Stimulated activated CD4-positive, alpha-beta T cell treated with anti-CD3 and anti-CD28 coated beads, Interleukin-1b, Interleukin-23, amount 100 ng/mL, for 1 hour (primary cell): ENCODE measurements at places on chromosomes 1 and 21.

GRCh38 chr1:156385534-156386031, 16.6 kb downstream of the RHBG start:
- DNase-seq = peak; percentile 55

DNA sequence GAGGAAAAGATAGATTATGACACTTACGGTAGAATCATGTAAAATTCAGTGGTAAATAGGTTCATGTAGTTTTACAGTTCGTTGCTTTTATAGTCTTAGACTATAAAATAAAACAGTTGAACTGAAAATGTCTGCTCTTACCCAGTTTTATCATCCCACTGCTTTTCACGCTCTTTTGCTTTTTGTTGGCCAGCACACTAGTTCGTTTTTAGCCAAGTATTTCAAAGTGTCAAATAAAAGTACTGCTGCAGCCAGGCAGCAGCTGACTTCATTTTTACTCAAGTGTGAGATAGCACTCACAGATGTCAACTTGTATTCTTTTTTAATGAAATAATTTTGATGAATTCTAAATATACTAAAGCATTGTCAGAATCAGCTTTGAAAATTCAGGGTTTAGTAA, 18.5 kb upstream of the BTG3 start:
- no peak for DNase-seq

DNA sequence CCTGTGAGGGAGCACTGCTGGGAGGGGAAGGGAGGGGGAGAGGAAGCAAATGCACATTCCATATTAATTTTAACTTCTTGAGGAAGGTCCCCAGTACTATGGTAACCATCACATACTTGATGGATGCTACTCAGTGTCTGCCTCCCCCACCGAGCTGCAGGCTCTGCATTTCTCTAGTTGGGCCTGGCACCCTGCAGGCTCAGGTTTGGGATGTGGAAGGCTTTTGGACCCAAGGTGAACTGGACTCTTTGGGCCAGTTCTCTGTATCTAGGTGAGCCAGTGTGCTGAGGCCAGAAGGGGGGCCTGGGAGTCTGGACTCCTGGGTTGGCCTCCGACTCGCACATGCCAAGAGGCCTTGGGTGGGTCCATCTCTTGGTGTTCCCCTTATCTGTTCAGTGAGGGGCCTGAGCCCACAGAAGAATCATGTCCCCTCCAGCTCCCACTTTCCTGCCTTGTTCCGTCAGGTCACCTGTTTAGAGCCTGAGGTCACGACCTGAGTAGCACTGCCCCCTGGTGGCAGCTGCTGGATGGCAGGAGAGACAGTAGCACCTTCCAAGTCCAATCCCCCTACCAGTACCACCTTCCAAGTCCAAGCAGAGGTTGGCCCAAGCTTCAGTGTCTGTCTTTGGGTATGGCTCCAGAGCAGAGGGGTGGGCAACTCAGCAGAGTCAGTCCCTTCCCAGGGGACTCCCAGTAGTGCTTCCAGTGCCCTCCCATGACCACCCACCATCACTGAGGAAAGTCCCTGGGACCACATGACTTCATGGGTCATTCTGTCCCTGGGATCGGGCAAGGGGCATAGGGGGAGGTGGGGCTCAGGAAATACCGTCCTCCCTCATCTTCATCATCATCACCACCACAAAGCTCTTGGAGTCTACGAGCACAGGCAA, 241.8 kb downstream of the TRABD2B start:
- DNase-seq = no peak

- no peak for DNase-seq
Observed at GRCh38 chr1:116825720-116826438, 71.6 kb downstream of the CD2 start.

GRCh38 chr1:89721351-89721750, 88.4 kb downstream of the LRRC8C start:
- DNase-seq = no peak

- no peak for DNase-seq
Observed at GRCh38 chr1:208100106-208100505, 144.1 kb downstream of the PLXNA2 start.

DNA sequence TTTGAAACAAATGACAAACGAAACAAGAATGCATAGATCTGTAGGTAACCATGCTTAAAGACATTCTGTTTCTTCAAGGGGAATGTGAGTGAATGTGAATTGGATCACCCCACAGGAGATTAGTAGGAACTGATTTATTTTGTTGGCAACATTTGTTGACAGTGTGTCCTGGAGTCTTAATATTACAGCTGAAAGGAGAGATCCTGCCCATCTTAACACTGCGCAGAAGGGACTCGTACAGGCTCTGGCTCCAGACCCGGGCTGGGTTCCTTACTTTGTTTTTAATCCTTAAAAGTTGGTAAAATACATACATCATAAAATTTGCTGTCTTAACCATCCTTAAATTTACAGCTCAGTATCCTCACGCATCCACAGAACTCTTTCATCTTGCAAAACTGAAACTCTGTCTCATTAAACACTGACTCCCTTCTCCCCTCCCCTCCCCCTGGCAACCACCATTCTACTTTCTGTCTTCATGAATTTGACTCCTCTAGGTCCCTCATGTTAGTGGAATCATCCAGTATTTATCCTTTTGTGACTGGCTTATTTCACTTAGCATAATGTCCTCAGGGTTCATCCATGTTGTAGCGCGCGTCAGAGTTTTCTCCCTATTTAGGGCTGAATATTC, 74.1 kb downstream of the GALNT2 start:
- DNase-seq = no peak

DNA sequence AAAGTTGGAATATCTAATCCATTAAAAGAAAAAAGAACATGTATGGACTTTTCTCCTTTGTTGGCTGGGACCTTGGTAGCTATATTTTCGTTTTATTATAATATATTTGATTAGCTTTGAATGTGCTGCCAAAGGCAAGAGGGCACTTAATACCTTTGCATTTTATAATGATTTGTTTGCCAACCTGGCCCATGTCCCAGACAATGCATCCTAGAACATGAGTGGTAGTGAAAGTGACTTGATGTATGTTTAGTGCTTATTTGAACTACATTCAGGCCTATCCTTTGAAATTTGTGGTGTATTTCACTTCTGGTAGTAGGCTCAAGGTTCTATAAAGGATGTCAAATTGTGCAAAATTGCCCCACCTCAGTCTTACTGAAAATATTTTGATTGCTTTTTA, 25.9 kb downstream of the CACHD1 start:
- no peak for DNase-seq

GRCh38 chr21:27190601-27191000, 223.7 kb upstream of the ADAMTS5 start:
- no peak for DNase-seq

- DNase-seq = no peak
Observed at GRCh38 chr21:37193006-37193405, 74.1 kb downstream of the VPS26C start.

DNA sequence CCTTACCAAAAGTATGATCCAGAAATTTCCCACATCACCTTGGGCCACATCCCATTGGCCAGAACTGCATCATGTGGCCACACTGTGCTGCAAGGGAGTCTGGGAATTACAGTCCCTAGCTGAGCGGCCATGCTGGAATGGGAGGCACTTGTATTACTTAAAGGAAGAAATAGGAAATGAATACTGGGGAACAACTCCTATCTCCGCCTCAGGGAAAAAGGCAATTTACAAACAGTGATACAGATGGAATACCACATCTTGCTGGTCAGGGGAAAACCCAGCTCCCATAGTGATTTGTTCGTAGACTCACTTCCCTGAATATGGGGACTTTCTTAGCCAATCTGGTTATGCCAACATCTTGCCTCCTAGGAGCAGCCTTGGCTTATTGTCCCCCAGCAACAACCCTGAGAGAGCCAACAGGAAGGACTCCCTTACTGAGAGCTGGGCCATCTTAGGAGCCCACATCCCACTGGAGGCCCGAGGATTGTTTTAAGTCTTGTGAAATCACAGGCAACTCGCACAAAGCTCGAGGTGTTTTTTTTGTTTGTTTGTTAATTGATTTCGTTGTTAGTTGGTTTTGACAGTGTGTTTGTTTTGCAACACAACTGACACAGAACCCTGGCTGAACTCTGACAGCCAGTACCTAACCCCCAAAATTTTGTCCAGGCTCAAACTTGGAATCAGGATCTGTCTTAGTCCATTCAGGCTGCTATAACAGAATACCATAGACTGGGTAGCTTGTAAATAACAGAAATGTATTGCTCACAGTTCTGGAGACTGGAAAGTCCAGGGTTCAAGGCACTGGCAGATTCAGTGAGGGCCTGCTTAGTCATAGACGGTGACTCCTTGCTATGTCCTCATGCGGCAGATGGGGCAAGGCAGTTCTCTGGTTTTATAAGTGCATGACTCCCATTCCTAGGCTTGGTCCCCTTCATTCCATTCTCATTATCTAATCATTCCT, 14.9 kb downstream of the CDA start:
- DNase-seq = no peak

DNA sequence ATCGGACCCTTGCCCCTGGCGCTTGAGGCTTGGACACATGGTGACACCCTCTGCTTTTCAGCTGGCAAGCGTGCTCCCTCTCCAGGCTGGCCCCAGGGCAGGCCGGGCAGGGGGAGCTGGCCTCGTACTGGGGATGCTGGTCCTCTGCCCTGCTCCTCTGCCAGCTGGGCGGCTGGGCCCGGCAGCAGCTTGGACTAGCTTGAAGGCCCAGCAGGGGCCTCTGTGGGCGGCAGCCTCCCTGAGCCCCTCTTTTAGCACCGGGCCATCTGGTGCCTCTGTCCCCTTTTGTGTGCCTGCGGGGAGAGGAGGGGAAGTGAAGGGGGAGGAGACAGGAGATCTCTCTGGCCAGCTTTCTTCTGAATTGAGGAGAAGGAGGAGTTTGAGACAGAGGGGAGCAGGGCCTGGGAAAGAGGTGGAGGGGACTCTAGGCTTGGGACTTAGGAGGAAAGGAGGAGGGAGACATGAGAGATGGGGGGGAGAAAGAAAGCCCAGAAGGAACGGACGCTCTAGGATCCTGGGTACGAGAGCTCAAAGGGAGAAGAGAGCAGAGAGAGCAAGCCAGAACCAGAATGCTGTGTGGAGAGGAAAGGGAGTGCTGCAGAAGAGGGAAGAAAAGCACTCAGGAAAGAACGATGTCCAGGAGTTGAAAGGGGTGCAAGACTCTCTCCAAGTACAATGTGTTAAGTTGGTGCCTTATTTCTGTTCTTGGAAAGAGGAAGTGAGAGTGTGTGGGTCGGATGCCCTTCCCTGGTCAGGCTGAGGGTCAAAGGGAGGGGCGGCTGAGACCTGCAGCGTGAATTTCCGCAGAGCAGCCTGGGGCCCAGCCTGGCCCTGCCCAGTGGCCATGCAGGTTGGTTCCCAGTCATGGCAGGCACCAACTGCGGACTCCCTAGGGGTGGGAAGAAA, 40.3 kb downstream of the IER5 start:
- DNase-seq = no peak

- DNase-seq = no peak
Observed at GRCh38 chr1:29122682-29123052, 1.0 kb downstream of the TMEM200B start.

DNA sequence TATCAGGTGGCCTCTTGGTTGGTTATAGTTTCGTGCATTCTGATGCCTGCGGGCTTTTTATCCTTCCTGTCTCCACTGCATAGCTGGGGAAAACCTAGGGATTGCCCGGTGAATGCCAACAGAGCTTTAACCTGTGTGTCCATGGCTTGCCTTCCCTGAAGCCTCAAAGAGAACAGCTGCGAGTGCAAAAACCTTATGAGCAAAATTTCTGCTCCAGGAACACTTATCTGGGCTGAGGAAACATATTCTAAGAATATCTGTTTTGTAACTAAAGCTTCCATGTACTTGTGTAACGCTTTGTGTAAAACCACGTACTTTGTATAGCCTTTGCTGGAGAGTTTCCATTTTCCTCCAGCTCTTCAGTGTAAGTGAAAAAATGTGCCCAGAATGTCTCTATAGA, 7.2 kb downstream of the CNST start:
- DNase-seq = no peak

DNA sequence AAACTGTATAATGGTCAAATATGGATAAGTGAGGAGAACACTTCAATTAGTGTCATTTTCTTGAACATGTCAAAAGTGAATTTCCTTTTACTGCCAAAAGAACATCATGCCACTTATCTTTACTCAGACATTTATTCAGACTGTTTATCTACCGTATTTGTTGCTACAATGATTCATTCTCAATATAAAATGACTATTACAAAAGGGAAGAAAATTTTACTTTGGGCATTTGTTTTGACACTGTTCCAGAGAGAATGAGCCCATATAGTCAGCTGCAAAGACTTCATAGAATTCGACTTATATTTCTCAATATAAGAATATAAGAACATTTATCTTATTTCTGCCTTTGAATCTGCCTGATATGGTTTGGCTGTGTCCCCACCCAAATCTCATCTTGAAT, 1699.1 kb downstream of the BRINP3 start:
- DNase-seq = no peak

- no peak for DNase-seq
Observed at GRCh38 chr21:29151931-29152330, 21.5 kb downstream of the MAP3K7CL start.

DNA sequence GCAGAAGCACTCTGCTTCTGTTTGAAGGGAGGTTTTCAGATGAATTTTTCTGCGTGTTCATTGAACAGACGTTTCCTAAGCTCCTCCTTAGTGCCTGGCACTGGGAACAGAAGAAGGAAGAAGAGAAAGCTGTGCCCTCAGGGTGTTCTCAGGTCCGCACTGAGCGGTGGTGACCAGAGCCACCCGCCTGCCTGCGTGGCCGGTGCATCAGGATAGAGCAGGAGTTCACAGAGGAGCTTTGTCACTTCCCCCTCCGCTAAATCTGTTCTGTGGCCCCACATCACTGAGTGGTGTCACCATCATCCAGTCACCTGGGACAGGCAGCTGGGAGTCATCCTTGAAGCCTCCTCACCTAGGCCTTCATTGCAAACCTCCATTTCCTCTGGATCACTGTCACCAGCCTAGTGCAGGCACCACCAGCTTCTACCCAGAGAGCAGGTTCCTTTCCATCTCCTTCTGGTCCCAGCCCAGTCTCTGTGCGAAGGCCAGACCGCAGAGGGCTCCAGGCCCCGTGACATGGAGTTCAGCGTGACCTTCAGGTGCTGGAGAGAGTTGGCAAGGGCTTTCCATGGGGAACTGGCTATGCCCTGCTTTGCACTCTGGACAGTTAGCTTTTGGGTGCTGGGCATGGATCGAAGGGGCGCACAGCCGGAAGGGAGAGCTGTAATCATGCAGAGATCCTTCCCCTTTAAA, 21.7 kb downstream of the PARK7 start:
- no peak for DNase-seq

DNA sequence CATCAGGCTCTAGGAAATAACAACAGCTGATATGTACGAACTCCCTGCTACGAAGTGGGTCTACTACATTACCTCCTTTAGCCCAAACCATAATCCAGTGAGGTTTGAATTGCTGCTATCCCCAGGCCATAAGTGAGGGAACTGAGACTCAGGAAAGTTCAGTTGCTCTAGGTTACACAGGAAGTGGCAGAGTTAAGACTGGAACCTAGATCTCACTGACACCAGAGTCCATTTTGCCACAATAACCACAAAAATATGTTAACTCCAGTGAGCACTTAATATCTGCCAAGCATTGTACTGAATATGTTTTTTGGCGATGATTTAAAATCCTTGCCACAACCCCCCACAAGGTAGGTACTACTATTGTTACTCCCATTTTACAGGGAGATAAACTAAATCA, 8.9 kb upstream of the TADA1 start:
- no peak for DNase-seq
